ENCODE measurements at places on chromosomes 5 and 9.

DNA sequence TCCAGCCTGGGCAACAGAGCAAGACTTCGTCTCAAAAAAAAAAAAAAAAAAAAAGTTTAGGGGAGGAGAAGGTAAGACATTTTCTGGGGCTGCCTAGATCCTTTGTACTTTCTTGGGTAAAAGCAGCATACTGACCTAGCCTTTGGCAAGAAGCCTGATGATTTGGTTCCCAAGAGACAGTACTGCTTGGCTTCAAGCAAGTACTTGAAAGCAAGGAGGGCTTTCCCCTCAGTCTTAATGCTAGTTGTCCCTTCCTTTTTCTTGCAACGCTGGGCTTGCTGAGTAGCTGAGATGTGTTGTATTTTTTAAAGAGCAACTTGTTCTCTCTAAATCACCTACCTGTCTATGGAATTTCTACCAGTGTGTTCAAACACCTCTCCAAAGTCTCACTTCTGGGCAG lies 76.2 kb downstream of the INSYN2B start:
- DNase-seq, result no peak

DNA sequence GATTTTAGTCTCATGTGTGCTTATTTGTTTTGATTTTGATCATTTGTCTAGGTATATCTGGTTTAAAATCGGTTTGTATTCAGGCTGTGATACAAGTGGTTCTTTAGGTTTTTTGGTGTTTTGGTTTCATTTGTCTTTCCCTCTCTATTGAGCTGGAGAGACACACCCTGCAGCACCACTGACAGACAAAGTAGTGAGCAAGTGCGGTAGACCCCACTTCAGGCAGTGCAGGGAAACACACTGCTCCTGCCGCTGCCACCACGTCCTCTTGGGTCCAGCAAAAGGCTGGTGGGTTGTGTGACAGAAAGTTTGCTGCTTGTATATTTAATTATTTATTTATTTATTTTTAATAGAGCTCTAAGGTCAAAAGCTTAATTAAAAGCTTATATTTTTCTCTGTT lies 801.0 kb downstream of the NR2F1-AS1 start:
- no peak for DNase-seq

GRCh38 chr5:75524071-75524470 lies 12.4 kb downstream of the POLK start:
- no peak for DNase-seq

DNA sequence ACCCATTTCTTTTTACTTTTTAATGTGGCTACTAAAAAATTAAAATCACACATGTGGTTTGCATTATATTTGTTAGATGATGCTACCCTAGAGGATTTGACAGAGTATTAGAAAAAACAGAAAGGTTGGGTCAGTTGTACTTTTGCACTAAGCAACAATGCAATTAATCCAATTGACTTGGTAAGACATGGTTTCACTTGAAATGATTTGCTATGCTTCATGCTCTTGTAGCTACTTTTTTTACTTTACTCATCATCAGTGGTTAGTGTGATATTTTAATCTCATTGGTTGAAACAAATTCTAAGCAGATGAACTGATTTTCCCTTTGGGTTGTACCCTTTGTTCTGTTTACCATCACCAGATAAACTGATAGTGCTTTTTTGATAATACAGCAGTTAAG lies 39.4 kb downstream of the HMHB1 start:
- DNase-seq, result no peak

DNA sequence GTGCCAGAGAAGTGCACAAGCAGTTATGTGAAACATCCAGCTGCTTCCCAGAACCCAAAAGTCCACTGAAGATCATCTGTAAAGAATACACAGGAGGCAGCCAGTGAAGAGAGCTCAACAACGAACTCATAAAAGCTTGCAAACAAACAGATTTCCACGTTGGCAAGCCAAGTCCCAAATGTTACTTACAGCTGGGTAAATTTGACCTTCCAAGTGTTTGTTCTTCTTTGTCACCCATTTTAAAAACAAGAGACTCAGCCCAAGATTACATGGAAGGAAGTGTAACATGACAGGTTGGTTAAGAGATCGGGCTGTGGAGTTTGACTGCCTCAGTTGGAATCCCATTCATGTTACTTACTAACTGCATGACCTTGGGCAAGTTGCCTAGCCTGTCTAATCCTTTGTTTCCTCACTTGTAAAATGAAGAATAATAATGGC lies 174.9 kb upstream of the PAPPA start:
- DNase-seq, result no peak

DNA sequence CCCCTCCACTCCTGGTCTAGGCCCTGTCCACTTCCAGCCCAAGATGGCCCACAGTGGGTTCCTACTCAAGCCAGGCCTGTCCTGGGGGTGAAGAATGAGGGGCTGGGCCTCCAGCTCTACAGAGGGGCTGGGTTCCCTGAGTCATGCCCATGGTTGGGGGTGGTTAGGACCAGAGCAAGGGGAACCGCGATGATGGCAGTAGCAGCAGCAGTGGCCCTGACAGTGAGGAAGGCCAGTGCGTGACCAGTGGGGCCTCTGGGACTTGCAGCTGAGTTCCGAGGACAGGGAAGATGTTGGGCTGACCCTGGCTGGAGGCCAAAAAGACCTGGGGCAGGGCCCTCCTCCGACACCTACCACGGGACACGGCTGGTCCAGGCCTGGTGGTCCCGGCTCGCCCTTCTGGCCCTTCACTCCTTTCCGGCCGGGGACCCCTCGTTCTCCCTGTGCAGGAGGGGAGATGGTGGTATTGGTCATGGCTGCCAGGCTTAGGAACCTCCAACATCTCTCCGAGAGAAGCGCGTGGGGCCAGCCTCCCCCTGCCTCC lies 9.2 kb upstream of the PHYKPL start:
- no peak for DNase-seq
